CD4-positive, alpha-beta T cell (primary cell): ENCODE measurements at places on chromosomes 3 and 15.

- DNase-seq: no peak
Measured at GRCh38 chr15:93488296-93488713, 399.3 kb upstream of the RGMA start.

DNA sequence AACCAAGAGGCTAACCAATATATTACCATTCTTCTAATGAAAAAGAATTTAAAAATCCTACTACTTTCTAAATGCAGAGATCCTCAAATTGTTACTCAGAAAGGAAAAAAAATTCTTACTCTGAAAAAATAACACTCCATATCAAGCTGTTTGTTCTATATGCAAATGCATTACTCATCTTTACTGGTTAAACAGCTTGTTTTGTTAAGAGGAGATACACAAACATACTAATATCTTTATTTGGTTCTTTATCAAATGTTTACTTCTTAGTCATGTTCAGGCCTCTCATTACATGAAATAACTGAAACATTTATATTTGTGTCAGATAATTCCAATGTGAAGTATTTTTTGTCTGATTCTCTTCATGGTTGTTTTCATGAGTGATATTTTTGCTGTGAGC lies 146.8 kb downstream of the PCCB start:
- no peak for DNase-seq

DNA sequence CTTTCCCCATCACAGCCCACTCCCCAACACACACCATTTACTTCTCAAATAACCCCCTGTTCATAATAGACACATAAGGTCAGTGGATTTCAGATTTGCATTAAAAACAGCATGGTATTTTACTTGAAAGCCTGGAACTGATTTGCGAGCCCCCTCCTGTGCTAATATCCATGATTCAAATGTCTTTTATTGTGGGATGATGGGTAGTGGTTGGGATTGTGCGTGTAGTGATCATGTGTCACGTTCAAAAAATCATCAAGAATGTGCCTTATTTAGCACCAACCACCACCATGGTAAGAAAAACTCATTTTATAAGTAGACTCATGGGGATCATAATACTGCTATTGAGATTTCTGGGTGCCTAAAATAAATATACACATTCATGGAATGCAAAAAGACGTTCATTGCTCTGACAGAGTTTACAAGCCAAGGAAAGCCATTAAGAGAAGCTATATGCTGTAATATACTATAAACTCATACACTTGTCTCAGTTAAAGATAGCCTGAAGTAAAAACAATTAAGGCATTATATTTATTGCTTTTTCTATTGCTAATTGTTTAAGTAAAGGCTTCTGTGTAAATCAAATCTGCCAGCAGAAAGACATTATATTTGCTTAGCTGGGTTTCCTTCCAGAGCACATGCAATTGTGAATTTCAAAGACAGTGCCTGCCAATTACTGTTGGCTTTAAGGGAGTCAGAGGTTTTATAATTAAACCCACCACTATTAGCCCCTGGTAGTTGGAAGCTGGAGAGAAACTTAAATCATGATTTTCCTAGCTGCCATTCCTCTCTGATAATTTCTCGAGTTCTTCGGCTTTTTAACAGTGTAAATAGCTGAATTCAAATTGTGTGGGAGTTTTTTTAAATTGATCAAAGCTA lies 4.0 kb downstream of the TRAT1 start:
- no peak for DNase-seq

- DNase-seq: no peak
Measured at GRCh38 chr3:3134750-3135448, 8.2 kb downstream of the TRNT1 start.

DNA sequence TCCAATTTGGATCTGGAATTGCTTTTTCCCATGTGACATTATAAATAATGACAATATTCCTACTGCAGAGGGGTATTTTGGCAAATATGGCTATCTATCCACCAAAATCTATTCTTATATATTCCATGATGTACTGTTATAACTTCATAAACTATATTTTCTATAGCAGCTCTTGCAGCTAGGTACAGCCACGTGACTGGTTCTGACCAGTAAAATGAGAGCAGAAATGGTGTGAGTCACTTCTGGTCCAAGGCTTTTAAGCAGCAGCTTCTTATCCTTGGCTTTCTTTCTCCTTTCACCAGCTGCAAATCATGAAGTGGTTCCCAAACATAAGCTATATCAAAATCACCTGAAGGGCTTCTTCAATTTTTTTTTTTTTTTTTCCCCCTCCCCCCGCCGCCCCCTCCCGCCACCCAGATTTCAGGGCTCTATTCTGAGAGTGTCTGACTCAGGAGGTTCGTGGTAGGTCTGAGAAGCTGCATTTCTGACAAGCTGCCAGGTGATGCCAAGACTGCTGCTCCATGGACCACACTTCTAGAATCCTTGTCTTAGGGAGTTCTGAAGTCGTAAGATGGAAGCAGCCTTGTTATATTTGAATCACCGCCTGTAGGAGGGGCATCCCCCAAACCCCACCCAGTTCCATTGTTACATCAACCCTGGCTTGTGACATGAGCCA lies 357.5 kb downstream of the CHST2 start:
- no peak for DNase-seq

- DNase-seq: no peak
Measured at GRCh38 chr3:143433787-143434378, 314.3 kb downstream of the CHST2 start.

DNA sequence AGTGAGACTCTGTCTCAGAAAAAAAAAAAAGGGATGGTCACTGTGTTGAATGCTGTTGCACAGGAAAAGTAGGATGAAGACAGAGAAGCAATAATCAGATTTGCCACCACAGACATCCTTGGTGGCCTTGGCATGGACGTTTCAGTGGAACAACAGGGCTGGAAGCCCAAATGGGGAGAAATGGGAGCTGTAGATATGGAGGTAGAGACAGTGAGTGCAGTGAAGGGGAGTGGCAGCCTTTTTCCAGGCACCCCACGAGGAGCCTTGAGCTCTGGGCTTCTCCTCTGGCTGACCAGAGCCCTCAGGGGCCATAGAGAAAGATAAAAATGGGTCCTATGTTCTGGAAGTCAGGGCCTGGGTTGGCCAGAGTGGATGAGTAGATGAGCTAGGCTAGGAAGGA lies 12.3 kb upstream of the DOCK3 start:
- no peak for DNase-seq

DNA sequence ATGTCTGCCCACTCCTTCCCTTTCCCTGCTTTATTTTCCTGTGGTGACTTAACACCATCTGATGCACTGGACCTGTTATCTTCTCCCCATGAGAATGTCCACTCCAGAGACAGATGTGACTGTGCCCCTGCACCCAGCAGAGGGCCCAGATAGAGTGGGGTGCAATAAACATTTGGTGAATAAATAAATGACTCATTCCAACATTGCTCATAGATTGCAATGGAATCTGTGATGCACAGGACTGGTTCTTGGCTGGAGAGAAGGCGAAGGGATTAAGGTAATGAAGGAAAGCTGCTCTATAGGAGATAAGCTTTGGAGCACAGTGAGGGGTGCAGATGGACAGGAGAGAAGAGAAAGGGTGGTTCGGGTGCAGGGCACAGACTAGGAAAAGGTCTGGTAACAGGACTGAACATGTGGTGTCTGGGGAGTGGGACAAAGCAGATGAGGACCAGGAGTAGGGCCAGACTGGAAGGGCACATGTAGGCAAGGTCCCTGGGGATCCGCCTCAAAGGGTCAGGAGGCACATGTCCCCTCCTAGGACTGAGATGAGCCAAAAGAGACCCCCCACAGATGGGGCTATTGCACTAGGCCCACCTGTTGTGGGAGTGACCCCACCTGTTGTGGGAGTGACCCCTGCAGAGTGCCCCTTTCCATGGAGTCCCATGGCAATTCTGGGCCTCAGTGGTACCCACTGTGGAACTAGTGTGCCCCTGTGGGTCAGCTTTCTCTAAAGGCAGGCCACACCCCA lies 17.5 kb upstream of the POC1A start:
- DNase-seq: no peak

DNA sequence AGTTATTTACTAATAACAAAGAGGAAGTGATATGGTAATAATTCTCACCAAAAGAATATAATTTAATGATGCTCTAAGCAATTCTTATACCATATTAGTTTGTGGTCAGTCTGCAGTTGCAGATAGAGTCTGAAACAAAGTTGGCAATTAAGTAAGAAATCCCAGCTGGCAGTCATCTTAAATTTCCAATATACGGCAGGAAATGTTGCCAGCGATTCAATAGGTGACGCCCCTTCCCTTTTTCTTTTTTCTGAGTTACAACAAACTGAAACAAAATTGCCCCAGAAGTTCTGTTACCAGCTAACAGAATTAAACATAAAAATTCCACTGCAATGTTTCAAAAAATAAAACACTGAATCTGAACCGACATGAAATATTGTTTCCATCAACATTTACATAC lies 26.7 kb downstream of the LRRFIP2 start:
- no peak for DNase-seq

DNA sequence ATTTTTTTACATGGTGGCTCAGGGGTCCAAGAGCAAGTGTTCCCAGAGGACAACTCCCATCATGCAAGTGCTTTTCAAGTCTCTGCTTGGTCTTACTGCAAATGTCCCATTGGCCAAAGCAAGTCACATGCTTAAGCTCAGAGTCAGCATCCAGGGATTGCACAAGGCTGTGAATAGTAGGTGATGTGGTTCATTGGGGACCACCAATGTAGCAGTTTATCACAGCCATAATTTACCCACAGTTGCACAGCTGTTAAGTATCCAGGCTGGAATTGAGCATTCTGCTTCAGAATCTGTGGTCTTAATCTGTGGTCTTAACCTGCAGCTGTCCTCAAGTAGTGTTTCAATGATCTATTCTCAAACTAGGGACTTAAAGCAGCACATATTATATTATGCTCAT lies 71.4 kb upstream of the PLCL2 start:
- DNase-seq: no peak

GRCh38 chr15:78650022-78650421 lies 9.0 kb upstream of the CHRNB4 start:
- no peak for DNase-seq

DNA sequence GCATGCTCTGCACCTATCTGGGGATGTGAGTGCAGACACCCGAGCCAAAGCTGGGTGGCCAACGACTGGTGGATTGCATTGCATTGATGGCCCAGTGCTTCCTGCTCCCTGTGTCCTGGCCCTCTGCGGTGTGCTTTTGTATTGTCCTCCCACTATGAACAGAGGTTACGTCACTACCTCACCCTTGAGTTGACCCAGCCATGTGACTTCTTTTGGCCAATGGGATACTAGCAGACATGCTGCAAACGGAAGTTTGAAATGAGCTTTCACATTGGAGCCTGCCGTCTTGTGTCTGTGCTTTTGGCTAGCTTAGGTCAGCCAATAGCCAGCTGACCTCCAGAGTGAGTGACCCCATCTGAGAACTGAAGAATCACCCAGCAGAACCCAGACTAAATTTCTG lies 15.3 kb upstream of the TBC1D21 start:
- no peak for DNase-seq

DNA sequence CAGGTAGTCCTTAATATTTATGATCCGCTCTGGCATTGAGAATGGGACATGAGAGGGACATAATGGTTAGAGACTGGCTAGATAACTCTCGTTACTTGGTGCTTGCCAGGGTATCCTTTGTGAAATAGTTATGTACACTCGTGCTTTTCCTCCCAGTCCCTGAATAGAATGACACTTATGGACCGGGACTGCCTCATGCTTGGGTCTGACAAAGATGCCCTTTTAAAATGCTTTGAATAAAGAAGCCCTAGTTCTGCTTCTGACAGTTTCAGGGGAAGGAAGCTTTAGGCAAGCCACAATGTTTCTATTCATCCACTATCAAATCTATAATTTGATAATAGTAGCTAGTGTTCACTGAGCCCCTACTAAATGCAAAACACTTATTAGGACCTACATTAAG lies 29.4 kb downstream of the POLR2M start:
- no peak for DNase-seq

GRCh38 chr3:19190126-19190525 lies 41.8 kb downstream of the KCNH8 start:
- DNase-seq: no peak

GRCh38 chr3:4218456-4219226 lies 84.5 kb upstream of the SETMAR start:
- DNase-seq: no peak

DNA sequence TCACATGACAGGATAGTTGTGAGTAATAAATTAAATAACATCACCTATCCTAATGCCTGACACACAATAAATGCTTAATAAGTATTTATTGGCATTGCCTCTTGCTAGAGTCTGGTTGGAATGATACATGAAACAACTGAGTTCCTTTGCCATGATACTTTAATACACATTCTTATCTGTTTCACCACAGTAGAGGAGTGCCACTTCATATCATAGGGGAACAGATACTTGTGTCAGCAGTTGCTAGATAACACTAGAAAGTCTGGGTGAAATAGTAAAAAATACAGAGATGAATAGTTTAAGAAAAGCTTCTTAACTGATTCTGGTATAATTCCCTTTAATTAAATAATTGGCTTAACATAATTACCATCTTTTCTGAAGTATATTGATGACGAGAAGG lies 380.0 kb upstream of the GOLIM4 start:
- no peak for DNase-seq

DNA sequence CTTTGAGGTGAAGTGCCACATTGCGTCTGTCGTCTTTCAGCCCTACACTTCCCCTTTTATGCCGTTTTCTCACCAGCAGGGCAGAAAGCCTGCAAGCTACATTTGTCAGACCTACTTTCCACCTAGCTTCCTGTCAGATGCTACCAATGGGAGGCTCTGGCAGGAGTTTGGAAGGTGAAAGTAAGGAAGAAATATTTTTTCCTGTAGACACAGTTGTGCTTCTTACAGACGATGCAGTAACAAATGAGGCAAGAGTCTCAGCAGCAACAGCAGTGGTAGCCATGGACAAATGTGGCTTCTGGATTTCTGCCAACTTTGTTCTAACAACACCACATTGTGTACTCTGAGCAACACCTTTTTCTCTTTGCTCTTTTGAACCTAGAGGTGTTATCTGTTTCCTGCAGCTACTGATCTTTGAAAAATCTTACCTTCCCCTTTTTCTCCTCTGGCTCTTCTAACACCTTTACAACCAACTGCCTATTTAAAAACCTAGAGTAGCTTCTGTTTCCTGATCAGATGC lies 70.6 kb upstream of the STT3B start:
- DNase-seq: no peak

DNA sequence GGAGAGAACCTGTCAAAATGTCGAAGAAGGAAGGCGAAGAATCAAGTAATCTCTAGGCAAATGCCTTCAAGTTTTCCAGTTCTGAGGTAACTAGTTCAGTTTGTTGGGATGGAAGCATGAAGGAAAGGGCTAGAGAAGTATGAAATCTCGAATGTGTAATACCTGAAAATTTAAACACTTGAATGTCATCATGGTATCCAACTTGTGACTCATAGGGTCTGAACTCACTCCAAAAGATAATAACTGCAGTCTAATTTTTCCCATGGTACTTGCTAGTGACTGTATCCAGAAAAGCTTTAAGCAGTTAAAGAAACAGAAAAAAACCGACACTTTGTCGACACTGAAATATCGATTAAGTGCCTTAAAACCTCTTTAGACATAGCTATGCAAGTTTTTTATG lies 102.9 kb upstream of the CHRM5 start:
- no peak for DNase-seq

DNA sequence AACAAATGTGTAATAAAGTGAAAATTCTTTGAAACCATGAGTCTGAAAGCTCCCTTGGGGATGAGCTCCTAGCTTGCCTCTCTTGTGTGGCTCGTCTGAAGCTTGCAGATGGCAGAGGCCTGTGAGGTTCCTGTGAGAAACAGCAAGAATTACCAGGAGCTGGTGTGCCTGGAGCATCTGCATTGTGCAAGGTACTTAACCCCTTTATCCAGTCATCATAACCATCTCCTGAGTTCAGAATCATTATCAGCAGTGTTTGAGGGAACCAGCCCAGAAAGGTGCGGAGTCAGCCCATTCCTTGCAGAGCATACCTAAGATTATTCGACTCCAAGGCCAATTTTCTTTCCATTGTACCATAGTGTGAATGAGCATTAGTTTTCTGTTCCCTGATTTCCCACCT lies 51.7 kb upstream of the TRA2B start:
- no peak for DNase-seq
